ENCODE measurements at places on chromosomes 6 and 20. TPM values are rescaled to one million over a fixed set of nuclear protein-coding genes. Genes with fewer than 3 reads are reported as not detected.

RUNX2 gene
- total RNA-seq, result 10.3 TPM

LRRC73 gene
- not detected for total RNA-seq

- no peak for DNase-seq
- no peaks in the 10 kb centered on the region for H3K4me1 ChIP-seq
- no peaks in the 10 kb centered on the region for H3K27me3 ChIP-seq
- no peak overlapping the region for H3K4me3 ChIP-seq
- peaks cover 47% of the 10 kb centered on the region for H3K36me3 ChIP-seq
Observed at GRCh38 chr20:38007526-38007925, 25.7 kb downstream of the TTI1 start.

VSX1 gene
- total RNA-seq, result not detected

DNA sequence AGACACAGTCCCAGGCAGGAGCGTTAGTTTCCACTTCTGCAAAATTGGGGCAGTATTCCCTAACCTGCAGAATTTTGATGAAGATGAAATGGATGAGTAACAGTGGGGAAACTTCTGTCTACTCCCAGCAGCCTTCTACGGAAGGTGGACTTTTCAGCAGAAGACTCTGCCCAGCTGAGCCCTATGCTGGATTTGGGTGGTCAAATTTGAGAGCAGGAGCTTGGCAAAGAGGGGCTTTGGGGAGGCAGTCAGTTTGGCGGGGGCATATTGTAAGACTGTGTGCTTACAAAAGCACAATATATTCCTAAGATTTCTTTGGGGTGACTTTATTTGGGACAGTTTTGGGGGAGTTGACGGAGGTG is 5.4 kb upstream of the SDCBP2 start:
- H3K27me3 ChIP-seq, result no peaks in the 10 kb centered on the region
- H3K27ac ChIP-seq, result no peak overlapping the region
- no peak overlapping the region for H3K4me3 ChIP-seq
- H3K4me1 ChIP-seq, result no peaks in the 10 kb centered on the region
